A172 (cell line): ENCODE measurements at places on chromosomes 1 and 21.

DNA sequence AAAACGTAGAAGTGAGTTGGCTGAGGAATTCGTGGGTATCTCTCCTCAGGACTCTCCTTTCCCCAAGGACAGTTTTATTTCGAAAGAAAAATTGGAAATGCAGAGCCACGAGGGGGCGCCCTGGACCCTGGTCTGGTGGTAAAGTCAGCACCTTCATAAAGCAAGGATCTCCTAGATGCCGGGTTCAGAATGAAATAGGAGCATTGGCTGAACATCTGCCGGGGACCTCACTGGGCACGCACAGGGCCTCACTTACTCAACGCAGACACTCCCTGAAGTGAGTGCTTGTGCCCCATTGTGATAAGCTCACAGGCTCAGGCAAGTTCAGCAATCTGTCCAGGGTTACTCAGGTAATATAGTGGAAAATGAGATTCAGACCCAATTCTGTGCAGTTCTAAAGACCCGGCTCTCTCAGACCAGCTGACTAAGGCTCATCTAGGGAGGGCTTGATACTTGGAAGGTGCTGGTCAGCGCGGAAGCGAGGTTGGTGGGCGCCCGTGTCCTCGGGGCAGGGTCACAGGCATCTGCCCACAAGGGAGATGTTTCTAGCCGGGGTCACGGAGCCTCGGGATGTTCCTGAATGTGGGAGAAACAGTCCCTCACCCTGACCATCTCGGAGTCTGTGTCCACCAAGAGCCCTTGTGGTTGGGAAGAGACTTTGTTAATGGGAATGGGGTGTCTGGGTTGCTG lies 55.7 kb upstream of the ETV3 start:
- DNase-seq: peak; percentile 58

GRCh38 chr1:55015731-55016620 lies 17.2 kb downstream of the BSND start:
- no peak for DNase-seq

GRCh38 chr1:205783904-205784303 lies 8.6 kb upstream of the RAB29 start:
- no peak for DNase-seq

DNA sequence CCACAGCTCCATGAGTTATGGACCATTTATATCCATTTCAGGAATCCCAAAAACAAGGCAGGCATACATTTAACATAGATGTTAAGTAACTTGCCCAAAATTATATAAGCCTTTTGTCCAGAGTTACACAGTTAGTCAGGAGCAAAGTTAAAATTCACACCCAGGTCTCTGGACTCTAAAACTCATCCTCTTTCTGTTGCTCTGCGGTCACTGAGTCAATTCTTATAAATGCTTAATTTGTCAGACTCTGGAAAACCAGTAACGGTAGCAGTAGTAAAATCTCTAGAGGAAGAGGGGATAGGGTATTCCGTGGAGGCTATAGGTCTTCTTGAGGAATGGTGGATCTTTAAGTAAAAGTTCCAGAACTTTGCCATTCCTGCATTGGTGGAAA lies 223.6 kb upstream of the JUN start:
- no peak for DNase-seq

DNA sequence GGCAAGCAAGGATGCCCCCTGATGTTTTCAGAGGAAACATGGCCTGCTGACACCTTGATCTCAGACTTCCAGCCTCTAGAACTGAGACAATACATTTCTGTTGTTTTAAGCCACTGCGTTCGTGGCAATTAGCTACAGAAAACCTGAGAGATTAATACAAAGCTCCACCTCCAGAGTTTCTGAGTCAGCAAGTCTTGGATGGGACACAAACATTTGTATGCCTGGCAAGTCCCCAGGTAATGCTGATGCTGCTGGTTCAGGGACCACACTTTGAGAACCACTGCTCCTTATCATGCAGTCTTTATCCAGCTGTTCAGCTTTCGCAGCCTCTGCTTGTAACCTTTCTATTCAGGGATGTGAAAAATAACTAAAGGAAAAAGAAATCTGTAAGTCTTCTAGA lies 565.7 kb upstream of the PLXNA2 start:
- peak; percentile 14 for DNase-seq

DNA sequence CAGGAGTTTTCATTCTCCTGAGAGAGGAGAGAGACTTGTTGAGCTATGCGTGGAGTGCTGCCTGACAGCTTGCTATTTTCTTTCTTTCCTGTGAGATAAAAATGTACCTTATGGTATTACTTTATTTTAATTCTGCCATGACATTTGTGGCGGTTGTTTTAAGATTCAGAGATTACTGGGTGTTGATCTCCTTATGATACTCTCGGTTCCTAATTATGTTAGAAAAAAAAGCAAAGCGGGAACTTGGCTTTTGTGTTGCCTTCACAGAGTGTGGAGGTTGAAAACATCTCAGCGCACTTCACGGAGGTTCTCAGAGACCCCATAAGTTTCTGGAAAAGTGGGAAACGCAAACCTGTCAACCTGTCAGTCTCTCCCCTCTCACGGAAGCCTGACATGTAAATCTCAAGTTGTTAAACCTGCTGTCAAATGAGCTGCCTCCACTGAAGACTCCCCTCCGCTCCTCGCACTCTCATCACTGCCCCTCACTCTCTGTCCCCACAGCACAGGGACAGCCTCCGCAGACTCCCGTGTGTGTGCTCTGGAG lies 405.6 kb downstream of the KIF26B start:
- no peak for DNase-seq

- no peak for DNase-seq
These were observed 39.5 kb downstream of the VPS13D start for GRCh38 chr1:12269351-12269750.

DNA sequence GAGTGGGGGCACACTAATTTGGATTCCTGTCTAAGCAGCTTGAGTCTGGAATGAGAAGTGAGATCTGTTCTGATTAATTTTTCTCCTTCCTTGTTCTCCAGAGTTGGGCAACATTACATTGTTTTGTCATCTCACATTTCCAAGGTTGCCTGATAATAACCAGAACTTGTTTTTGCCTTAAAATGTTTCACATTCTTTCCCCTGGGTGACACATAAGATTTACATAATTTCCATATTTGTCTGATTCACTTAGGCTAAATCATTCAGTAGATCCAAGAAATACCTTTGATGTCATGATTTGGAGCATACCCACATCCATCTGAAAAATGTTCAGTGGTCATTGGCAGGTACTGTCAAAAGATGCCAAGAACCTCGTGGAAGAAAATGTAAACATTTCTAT lies 60.3 kb downstream of the XCL2 start:
- peak; percentile 30 for DNase-seq

DNA sequence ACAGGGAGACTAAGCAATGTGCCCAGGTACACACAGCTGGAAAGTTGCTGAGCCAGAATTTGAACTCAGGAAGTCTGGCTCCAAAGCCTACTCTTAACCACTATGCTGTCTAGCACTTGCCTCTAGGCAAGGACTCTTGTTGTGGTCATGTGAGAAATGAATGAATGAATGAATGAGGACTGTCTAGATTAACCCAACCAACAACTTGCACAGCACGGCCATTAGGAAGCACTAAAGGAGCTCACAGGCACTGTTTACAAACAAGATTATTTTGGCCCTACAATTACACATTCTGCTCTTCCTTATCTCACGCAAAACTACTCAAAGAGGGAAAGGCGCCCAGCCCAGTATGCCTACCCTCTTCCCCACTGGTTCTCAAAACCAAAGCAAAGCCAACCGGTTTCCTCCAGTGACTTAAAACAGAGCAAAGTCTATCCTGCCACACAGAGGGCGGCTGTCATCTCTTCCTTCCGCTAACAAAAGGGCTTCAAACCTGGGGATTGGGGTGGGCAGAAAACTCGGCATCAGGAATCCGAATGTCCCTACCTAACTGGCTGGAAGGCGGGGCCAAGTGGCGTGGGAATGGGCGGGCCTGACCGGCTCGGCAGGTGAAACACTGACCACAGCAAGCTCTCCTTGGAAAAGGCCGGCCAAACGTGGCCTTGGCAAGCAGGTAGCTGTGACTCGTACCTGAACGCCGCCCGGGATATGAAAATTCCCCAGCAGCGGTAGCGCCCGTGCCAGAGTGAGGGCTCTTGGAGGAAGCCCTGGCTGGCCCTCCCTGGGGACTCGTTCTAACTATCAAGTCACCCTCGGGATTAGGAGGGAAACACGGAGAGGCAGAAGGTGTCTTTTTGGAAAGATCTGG lies 948 bp downstream of the STK40 start:
- DNase-seq: peak; percentile 38

GRCh38 chr1:219000631-219001030 lies 173.0 kb upstream of the LYPLAL1 start:
- DNase-seq: no peak

DNA sequence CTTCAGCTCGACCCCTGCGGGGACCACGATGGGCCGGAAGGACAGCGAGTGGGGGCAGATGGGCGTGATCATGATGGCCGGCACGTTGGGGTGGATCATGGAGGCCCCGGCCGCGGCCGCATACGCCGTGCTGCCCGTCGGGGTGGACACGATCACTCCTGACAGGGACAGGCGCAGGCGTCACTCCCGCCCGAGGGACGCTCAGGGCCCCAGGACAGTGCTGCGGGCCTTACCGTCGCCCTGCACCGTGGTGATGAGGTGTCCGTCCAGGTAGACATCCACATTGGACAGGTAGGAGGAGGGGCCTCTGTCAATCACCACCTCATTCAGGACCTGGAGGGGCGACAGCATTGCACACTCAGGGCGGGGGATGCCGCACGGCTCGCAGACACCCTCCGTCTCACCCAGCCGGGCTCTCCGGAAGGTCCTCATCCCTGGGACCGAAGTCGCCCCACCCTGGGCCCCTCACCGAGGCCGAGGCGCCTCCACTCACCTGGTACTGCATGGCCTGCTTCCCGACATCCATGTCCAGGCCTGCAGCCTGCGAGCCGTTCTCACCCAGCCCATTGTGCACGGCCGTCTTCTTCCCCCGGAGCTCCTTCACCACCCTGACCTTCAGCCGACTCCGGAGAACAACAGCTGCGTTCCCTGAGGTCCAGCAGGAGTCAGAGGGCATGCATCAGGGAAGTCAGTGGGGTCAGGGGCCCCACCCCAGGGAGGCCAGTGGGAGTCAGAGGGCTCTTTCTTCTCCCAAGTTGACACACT lies 24.0 kb downstream of the NADK start:
- no peak for DNase-seq

GRCh38 chr1:40257688-40258444 lies at the start of gene ZMPSTE24:
TSS of gene ZMPSTE24 (plus strand) at chr1:40258236. CDS start at chr1:40258272, 36 bp downstream.
- peak; percentile 94 for DNase-seq

GRCh38 chr1:206144605-206145004 lies 27.4 kb upstream of the AVPR1B start:
- DNase-seq: no peak

DNA sequence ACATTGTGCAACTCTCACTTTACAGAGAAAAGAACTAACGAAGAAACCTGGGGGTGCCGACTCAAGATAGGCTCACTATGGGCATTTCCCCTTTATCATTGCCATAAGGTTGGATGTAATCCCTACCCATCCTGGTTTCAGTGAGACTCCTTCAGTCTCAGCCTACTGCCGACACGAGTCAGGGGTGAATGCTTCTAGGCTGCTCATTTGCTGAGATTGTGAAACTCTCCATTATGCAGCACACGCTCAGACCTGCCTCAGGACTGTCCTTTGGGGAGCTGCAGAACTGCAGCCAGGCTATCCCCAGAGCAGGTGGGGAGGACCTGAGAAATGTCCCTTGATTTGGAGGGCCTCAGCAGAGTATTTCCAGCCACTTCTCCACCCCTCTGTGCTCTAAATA lies 22.2 kb downstream of the TSHB start:
- no peak for DNase-seq

DNA sequence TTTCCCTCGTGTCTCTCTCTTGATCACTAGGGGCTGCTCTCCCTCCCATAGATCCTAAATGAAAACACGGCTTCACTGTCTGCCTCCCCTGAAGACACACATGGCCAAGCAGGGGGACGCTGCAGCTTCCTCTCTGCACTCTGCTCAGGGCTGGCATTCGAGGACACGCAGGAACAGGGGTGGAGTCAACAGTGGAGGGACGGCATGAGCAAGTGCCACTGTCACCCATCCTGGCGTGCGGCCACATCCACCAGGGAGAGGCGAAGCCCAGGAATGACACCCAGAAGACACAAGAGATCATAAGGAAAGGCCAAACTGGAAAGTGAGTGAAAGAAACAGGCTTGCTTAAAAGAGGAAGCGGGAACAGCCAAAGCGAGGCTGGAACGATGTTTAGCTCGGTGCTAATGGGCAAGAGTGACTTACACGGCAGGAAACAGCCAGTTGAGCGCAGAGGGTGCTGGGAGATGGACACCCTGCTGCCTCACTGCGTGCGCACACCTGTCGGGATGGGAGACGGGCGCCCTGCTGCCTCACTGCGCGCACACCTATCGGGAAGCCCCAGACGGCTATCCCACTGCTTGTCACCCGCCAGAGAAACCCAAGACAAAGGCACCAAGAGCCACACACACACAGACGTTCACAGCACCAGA lies 13.6 kb upstream of the C1QTNF12 start:
- no peak for DNase-seq

GRCh38 chr1:15088281-15088971 lies 65.1 kb upstream of the TMEM51 start:
- DNase-seq: no peak

- DNase-seq: no peak
These were observed 431 bp downstream of the MTARC1 start for GRCh38 chr1:220787069-220787619.

DNA sequence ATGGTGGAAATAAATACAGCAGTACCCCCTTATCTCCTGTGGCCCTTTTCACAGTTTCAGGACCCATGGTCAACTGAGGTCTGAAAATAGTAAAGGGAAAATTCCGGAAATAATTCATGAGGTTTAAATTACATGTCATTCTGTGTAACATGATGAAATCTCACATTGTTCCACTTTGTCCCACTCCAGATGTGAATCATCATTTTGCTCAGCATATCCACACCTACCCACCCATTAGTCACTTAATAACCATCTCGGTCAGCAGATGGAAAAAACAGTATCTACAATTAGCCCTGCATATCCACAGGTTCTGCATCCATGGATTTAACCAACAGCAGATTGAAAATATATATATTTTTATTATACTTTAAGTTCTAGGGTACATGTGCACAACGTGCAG lies 86.9 kb upstream of the GORAB start:
- DNase-seq: peak; percentile 24

- DNase-seq: no peak
These were observed 84.3 kb downstream of the DIRAS3 start for GRCh38 chr1:67965995-67966665.

DNA sequence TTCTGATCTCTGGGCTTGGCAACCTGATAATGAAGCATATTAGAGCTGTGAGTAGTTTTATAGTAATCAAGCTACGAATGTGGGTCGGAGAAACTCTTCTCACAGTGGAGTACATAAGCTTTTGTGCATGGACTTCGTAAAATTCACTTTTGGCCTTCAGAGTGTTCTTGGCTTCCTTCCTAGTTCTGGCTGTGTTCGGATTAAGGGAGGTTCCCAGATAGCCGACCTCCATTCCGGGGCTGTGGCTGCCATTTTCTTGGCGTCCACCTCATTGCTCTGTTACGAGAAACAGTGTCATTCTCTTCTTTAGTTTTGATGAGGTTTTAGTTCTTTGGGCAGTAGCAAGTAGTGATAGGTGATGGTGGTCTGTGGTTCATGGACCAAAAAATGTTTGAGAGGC lies 26.3 kb downstream of the CAMTA1 start:
- DNase-seq: no peak
